ENCODE measurements at places on chromosomes 12 and 14.

- DNase-seq = peak; percentile 8
Measured at GRCh38 chr12:26195250-26195640, at the start of gene SSPN. Gene SSPN, plus strand, starts transcription at chr12:26195573. Its CDS starts 100 bp downstream, at chr12:26195673.

- DNase-seq = no peak
Measured at GRCh38 chr12:115740586-115741155, 536.8 kb downstream of the MED13L start.

GRCh38 chr14:34835312-34835711 lies 39.8 kb downstream of the BAZ1A start:
- DNase-seq = no peak

- no peak for DNase-seq
Measured at GRCh38 chr12:7835766-7836165, 36.9 kb downstream of the SLC2A14 start.

- no peak for DNase-seq
Measured at GRCh38 chr14:32472076-32472475, 143.0 kb downstream of the AKAP6 start.

DNA sequence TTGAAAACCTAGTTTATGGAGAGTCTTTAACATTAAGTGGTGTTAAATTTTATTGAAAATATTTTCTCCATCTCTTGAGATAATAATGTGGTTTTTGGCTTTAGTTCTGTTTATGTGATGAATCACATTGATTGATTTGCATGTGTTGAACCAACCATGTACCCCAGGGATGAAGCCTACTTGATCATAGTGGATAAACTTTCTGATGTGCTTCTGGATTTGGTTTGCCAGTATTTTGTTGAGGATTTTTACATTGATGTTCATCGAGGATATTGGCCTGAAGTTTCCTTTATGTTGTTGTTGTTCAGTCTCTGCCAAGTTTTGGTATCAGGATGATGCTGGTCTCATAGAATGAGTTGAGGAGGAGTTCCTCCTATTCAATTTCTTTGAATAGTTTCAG lies 222.6 kb downstream of the ADAMTS20 start:
- no peak for DNase-seq

- no peak for DNase-seq
Measured at GRCh38 chr12:120939523-120939922, 35.4 kb upstream of the SPPL3 start.

DNA sequence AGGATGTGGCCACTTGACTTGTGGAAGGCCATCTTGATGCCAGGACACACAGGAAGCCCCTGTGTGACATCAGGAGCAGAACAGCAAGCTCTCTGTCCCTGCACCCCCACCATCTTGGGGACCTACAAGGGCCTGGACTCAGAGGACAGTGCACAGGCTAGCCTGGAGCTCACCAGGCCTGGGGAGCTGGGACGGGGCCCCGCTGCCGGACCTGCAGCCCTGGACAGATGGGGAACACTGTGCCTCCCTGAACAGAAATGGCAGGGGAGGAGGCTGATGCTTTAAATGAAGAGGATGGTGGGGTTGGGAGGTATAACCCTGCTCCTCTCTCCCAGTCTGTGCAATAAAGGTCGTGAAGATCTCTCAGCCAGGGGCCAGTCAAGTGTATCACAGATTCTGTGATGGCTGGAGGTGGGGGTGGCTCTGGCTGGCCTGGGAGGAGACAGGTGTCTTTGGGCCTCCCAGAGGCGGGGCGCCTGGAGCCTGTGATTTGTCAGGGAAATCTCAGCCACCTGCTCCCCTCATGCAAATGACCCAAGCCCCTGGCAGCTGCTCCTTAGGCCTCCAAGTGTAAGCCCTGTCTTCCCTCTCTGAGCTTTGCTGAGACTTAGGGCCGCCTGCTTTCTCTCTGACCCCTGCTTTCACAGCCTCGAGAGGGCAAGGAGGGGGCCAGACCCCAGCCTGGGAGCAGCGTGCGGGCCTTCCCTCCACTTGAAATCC lies 1.1 kb upstream of the GNB3 start:
- no peak for DNase-seq
